NCI-H1105 (cell line): ENCODE measurements at places on chromosomes 4 and X.

DNA sequence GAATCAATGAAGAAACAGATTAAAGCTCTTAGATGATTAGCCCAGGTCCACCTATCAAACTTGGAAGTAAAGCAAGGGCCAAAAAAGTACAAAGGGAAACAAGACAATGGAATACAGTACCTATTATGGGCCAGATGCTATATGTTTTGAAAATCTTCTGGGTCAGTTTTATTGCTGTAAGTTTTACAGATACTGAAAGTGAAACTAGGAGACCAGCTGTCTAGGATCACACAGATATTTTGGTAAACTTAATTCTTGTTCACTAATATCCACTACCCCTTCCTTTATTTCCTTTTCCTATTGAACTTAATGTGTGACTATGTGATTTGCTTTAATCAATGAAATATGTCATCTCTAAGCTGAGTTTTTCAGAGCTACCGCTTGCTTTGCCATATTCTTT lies 505.4 kb upstream of the PITX2 start:
- DNase-seq, result no peak

DNA sequence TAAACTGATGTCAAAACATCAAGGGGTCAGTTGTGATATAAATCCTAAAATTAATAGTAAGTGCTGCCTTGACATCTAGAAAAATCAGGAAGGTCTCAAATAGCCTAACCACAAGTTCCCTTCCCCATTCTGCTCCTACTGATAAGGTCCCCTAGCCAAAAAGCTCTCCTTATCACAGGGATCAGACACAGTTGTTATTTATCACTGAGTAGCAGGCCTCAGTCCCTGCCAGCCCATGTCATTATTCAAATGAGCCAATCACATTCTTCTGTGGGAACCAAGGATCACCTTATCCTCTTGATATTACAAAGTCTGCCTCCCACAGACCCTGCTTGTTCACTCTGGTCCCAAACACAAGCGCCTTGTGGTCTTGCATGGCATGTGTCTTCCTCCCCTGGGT lies 23.3 kb upstream of the TMEM255A start:
- no peak for DNase-seq

DNA sequence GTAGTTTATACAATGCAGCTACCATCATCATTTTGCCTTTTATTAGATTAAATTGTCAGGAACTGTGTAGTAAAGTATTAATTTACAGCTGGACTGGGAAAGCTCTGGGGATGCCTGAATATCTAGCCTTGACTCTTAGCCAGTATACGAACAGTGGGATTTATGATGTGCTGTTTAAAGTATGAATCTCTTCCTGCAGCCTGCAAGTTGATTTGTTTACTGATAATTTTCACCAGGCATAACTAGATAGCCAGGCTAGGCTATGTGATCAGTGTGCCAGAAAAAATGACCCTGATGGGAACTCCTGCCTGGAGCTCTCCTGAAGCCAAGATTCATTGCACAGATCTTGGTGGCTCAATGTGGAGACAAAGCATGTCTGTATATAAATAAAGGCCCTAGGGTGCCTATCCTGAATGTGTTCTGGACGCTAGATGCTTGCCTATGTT lies 119.2 kb downstream of the SCLT1 start:
- DNase-seq, result no peak

- DNase-seq, result no peak
These were observed 37.0 kb upstream of the CD99L2 start for GRCh38 chrX:150935467-150935866.

DNA sequence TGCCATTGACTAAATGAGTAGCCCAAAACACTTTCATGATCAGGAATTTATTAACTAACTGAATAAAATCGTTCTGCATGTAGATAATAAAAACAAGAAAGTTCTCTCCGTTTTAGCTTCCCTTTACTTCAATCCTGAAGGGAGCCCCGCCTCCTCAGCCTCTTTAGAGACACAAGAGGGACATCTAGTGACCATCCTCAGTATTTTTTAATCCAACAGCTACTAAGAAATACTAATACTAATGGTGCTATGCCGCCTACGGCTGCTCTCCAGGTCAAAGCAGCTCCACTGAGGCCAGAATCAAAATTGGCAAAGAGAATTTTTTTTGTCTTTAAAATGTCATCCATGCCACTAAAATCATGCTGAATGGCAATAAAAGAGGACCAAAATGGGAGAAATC lies 3.2 kb upstream of the PCDH19 start:
- peak; percentile 32 for DNase-seq

DNA sequence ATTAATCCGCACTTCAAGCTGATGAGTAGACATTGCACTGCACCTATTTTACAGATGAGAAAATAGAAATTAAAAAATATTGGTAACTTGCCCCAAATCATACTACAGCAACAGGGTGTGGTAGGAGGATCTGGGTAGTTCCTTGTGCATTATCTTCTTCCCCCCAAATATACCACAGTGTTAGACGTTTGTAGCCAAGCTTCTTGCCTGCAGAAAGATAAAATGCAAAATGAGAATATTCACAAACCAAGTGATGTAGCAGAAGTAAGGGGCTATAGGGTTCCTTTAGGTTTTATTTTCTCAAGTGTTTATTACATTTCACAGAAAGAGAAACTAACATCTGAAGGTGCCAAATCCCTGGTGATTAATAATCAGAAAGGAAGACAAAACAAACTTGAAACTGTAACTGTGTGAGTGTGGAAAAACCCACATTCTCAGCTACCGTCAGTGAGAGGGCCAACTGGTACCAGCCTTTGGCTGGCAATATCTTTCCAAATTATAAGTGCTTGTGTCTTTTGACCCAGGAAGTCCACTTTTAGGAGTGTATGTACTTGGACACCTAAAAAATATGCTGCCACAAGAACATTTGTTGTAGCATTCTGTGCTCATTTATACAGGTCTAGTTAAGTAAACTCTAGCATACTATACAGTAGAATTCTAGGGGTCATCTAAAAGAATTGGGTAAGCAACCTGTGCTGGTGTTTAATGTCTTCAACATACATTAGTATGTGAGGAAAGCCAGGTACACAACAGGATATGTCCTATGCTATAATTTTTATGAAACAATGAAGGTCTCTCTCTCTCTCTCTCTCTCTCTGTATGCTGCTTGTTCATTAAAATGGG lies 6.7 kb upstream of the CD38 start:
- no peak for DNase-seq

GRCh38 chrX:131332331-131332730 lies 43.2 kb upstream of the IGSF1 start:
- DNase-seq, result no peak

DNA sequence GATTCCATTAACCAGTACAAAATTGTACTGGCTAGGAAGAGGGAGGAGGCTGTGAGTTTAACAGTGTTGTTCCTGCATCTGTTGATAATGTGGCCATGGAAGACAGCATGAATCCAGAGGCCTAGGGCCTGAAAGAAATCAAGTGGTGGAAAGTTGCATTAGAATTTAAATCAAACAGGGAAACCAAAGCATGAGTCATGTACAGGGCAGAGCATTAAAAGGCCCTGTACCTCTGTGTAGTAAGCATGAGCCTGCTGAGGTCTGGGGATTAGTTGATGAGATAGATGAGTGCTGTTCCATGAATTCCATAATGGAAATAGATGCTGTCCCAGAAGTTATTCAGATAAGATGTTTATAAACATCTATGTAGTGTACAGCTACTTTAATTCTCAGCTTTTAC lies 58.3 kb downstream of the MID1IP1 start:
- DNase-seq, result no peak

- no peak for DNase-seq
These were observed 40.9 kb upstream of the XK start for GRCh38 chrX:37644381-37645305.

DNA sequence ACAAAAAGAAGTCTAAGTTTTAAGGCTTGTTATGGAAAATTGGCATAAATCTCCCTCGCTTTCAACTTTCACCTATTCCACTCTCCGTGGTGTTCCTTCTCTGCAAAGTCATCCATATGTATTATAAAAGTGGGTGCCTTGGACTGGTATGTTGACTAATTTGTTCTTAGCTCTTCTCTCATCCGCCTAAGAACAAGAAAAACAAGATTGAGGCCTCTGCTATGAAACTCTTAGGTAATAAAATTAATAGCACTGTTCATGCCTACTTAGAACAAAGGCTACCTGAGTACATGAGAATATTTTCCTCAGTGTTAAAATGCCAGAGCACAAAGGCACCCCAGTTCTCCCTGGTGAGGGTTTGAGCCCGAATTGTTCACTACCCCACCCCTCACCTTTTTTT lies 1.3 kb downstream of the CNGA1 start:
- DNase-seq, result no peak

DNA sequence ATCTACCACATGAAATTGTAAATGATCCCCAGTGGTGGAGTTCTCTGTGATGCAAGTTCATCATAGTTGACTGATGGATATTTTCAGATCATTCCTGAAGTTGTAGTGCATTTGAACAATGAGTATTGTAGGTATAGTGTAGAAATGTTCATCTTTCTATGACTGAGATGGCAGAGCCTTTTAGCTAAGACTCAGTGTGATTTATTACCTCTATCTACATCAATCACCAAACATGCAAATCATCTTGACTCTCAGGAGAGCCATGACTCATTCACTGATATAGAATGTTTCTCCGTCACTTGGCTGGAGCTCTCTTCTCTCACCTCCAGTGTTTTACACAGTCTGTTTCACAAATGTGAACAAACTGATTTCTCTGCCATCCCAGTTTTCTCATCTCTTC lies 392.6 kb downstream of the IL1RAPL1 start:
- DNase-seq, result no peak
